ENCODE measurements at places on chromosomes 16 and 17. TPM values are rescaled to one million over a fixed set of nuclear protein-coding genes. Genes with fewer than 3 reads are reported as not detected.

DNA sequence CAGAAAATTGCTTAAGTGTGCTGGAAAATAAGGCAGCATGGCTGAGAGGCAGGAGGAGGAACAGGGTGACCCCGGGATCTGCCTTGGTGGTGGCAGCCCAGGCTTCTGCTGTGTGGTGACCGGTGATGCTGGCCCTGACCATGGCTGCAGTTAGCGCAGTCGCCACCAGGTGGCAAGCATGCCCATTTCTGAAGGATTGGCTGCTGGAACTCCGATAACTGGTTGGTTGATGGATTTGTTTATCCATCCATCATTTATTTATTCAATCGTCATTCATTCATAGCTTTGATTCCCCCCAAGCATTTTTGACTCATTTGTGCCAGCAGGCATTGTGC, 29.1 kb upstream of the ITGA3 start:
- H3K36me3 ChIP-seq, result no peaks in the 10 kb centered on the region
- peaks cover 8% of the 10 kb centered on the region for H3K4me1 ChIP-seq
- DNase-seq, result peak; percentile 91
- H3K27ac ChIP-seq, result no peak overlapping the region

GRCh38 chr17:29571883-29572681, 3.6 kb downstream of the TP53I13 start:
- peaks cover 15% of the 10 kb centered on the region for H3K4me1 ChIP-seq
- no peaks in the 10 kb centered on the region for H3K27me3 ChIP-seq
- H3K27ac ChIP-seq, result peak overlapping the region; percentile 56
- no peak for DNase-seq

Gene KRT20
- not detected for total RNA-seq

Gene SP6
- 4.3 TPM for total RNA-seq

Gene PDPK1
- 35.6 TPM for total RNA-seq
